ENCODE measurements at places on chromosomes 4 and X. TPM values are rescaled to one million over a fixed set of nuclear protein-coding genes. Genes with fewer than 3 reads are reported as not detected.
A peak's percentile ranks its signal among the peaks of the same experiment; 100 is the strongest.

DNA sequence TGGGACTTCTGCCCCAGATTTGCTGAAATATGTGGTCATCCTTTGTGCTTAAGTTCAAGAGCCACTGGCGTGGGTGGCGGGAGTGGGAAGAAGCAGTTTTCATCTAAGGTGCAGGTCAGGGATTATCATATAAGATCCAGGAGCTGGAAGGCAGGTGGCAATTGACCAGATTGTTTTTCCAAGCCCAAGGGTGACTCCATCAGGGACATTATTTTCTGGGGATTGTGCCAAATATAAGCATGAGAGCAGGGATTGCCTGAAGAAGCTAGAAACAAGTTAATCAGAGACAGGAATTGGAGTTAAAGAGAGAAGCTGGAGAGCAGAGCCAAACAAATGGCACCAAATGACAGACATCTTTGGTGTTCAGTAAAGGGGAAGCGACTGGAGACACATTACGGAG lies 19.4 kb upstream of the SEL1L3 start:
- DNase-seq = no peak

DNA sequence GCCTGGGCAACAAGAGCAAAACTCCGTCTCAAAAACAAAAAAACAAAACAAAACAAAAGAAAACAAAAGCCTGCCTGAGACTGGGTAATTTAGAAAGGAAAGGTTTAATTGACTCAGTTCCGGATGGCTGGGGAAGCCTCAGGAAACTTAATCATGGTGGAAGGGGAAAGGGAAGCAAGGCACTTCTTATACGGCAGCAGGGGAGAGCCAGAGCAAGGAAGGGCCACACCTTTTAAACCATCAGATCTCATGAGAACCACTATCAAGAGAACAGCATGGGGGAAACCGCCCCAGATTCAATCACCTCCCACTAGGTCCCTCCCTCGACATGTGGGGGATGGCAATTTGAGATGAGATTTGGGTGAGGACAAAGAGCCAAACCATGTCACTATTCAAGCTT lies 122.2 kb downstream of the UBE2K start:
- DNase-seq = no peak

- no peak for DNase-seq
These were observed 508.0 kb upstream of the CXorf51A start for GRCh38 chrX:147322496-147322895.

DNA sequence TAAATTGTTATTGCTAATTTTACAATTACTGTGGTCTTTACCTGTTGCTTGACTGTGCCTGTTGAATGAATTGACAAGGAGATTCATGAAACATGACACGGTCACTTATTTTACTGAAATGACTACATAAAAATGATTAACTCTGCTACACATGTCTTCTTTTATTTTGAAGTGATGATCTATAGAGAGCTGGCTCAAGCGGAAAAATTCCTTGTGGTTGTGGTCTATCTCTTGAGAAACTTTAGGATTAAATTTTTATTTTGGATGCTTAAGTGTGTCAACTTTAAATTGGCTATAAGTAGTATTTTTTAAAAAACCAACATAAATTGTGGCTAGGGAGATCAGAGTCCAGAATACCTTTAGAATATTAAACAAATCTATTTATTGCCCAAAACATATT lies 131.8 kb upstream of the PITX2 start:
- DNase-seq = no peak

- no peak for DNase-seq
These were observed 155.8 kb downstream of the SH2D1A start for GRCh38 chrX:124502166-124502565.

DNA sequence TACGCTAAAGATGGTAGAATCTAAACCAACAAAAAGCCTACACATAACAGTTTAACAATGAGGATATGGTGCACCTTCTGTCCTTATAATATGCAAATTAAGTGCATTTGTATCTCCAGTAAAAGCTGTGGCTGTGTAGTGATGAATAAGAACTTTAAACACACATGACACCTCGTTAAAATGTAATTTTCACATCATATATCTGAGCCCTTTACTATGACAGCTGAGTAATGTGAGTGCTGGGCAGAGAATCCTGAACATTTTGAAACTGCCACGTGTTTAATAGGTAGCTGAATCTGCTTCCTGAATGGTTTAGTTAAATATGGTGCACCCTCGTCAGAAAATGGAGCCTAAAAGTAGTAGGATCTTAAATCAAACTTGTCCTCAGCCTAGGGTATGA lies 540.8 kb downstream of the ADGRL3 start:
- no peak for DNase-seq

GRCh38 chrX:926070-926469 lies 286.4 kb downstream of the CRLF2 start:
- no peak for DNase-seq

- DNase-seq = no peak
These were observed 87.6 kb upstream of the ZCCHC13 start for GRCh38 chrX:74216421-74216820.

- no peak for DNase-seq
These were observed 52.1 kb downstream of the XAGE2 start for GRCh38 chrX:52420824-52421443.

DNA sequence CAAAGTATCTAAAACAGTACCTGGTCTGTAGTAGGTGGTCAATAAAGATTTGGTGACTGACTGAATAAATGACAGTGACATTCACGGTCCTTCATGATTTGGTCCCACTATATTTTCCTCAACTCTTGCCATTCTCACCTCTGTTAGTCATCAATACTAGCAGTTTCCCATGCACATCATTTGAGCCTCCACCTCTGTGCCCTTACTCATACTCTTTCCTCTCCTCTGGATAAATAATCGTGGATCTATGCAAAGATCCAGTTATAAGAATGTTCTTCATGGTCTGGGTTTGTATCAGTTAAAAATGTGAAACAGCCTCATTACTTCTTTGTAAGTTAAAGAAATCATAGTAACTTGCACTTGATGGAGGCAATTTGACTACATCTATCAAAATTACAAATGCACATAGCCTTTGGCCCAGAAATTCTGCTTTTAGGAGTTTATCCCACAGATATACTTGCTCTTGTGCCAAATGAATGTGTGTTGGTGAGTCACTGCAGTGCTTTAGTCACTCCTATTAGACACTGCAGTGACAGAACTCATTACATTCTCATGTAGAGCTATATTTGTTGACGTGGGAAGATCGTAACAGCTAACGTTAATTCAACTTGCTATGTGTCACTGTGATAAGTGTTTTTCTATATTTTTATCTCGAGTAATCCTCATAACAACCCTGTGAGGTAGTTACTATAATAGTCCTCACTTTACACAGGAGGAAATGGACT lies 121.9 kb upstream of the SMIM10 start:
- DNase-seq = no peak

GRCh38 chr4:73599182-73599581 lies 21.1 kb downstream of the RASSF6 start:
- DNase-seq = no peak

DNA sequence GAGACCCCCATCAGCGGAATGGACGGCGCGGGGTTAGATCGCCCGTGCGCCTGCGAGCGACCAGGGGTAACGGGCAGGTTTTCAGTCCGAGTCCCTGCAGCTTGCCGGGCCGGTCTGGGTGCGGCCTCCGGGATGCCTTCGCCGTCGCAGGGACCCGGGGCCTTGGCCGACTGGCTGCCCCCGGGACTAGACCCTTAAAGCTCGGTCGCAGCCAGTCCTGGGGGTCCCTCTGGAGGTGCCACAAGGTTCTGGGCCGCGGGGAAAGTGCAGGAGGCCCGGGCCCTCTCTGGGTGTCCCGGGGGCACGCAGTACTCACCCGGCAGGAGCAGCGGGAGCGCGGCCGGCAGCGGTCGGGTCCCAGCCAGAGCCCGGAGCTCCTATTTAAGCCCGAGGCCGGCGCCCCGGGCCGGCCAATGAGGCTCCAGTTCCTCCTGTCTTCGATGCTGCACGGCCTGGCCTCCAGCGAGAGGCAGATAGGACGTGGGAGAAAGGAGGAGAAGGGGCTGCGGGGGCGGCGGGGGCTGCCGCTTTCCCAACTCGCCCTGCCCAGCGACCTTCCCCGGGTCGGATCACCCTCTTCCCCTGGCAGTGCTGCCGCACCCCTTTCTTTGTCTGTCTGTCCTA lies at the start of gene SPON2:
Gene SPON2, minus strand, starts transcription at position 356 of the 624 bp plus-strand sequence.
- DNase-seq = no peak

- no peak for DNase-seq
These were observed 12.2 kb downstream of the SH3TC1 start for GRCh38 chr4:8211251-8211650.

DNA sequence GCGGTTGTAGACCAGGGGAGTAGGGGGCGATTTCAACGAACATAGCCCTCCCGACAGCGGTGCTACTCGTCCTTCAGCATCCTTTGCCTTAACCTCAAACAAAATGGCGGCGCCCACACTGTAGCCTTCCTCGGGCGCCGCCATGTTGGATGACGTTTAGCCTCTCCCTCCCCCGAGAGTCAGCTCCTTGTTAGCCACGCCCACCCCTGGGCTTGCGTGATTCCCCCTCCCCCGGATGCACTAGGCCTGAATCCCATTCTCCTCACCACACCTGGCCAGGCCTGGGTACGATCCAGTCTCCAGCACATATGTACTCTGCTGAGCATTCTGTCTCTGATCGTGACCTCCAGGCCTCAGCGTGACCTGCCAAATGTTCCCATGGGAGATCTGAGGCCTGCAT lies 49.0 kb upstream of the ZNF157 start:
- DNase-seq = no peak

- DNase-seq = no peak
These were observed 8.2 kb downstream of the PRRG3 start for GRCh38 chrX:151703487-151703886.

- no peak for DNase-seq
These were observed 60.0 kb downstream of the SMC1A start for GRCh38 chrX:53362449-53362848.

DNA sequence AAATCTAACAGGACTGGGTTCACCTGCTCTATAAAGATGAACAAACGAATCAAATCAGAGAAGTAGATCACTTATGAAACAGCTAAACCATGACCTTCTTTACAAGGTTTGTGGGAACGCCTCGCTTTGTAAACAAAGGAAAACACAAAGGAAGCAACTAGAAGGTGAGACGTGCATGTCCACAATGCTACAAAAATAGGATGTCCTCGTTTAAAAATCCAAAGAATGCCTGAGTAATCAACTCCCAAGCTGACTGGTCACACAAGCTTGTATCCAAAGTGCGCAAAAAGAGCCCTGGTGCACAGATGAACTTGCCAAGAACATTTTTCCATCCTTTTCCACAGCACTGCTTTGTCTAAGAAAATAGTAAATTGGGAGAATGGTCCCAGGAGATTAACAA lies 6.3 kb upstream of the SH3KBP1 start:
- DNase-seq = no peak

- DNase-seq = no peak
These were observed 166.4 kb downstream of the CBR4 start for GRCh38 chr4:168843635-168844034.

DNA sequence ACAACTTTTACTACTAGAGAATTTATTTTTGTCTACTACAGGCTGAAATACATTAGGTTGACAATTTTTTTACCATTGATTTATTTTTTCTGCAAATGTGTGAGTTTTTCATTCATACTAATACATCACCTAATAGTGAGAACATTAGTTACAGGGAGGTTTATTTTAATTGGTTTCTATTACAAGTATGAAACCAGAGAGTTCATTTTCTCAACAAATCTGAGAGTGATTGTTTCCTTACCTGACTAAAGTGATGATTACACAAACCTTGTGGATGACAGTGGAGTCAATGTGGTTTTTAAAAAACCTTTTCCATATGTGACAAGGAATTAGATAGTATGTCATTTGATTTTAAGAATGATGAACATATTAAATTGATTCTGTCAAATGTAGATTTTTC lies 227.4 kb downstream of the PALLD start:
- no peak for DNase-seq

GRCh38 chrX:107603429-107604159 lies 24.7 kb upstream of the PRPS1 start:
- no peak for DNase-seq

- no peak for DNase-seq
These were observed 322.4 kb downstream of the ARHGAP10 start for GRCh38 chr4:148054275-148054674.

GRCh38 chr4:5925419-5926200 lies 32.7 kb upstream of the CRMP1 start:
- no peak for DNase-seq

- peak; percentile 6 for DNase-seq
These were observed 80.3 kb downstream of the GPC4 start for GRCh38 chrX:133335027-133335426.

The DUSP21 gene
- total RNA-seq = not detected

The TRPC5OS gene
- total RNA-seq = not detected

The C4orf50 gene
- total RNA-seq = 0.95 TPM

The SMIM31 gene
- total RNA-seq = not detected

The CPE gene
- not detected for total RNA-seq

The DGAT2L6 gene
- not detected for total RNA-seq

The SLITRK4 gene
- not detected for total RNA-seq

The LNX1 gene
- total RNA-seq = 0.46 TPM

The CYTL1 gene
- not detected for total RNA-seq

The RTL9 gene
- 0.07 TPM for total RNA-seq

The SLC4A4 gene
- total RNA-seq = 0.26 TPM

The QRFPR gene
- not detected for total RNA-seq
